ENCODE measurements at places on chromosomes 3 and 15.

DNA sequence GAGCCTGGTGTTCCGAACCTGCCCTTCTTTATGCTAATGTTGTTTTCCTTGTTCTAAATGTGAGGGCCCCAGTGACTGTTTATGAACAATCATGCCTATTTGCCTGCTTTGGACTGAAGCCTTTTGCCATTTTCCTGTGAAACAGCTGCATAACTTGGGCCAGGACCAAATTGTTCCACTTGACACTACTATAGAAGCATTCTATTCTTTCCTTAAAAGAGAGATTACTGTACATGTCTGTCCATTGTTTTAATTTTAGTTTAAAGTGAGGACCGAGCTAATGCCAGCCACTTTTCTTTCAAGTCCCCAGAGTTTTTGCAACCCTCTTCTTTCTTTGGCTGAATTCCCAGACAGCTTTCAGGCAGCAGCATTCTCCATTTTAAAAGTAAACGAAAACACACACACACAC lies 980.3 kb downstream of the CADM2 start:
- DNase-seq = no peak

- no peak for DNase-seq
These were observed 107.8 kb downstream of the LRRN1 start for GRCh38 chr3:3907023-3907422.

DNA sequence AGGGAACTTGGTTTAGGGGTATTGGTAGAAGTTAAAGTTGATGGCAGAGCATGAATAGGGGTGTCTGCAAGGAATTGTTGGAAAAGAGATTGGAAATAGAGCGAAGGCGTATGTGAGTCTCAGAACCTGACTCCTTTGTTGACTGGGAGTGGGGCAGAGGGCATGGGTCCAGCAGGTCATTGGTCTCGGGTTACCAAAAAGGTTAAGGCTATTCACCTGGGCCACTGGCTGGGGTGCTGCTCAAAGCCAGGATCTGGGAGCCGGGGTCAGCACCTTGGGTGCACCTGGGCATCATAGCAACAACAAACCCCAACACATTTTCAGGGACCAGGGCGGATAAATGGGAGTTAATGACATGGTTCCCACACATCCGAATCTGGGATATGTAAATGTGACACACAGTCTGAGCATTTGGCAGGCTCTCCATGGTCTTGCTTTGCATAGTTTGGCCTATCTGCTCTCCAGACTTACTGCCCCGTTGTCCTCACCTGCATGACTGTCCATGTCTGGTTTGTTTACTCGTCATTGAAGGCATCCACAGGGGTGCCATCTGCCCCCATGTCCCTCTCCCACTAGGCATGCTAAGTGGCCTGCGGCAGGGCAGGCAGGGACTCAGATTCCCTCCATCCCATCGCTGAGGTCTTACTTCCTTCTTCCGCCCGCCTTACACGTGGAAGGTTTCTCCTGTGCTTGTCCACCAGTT lies 10.1 kb downstream of the KLF13 start:
- no peak for DNase-seq

DNA sequence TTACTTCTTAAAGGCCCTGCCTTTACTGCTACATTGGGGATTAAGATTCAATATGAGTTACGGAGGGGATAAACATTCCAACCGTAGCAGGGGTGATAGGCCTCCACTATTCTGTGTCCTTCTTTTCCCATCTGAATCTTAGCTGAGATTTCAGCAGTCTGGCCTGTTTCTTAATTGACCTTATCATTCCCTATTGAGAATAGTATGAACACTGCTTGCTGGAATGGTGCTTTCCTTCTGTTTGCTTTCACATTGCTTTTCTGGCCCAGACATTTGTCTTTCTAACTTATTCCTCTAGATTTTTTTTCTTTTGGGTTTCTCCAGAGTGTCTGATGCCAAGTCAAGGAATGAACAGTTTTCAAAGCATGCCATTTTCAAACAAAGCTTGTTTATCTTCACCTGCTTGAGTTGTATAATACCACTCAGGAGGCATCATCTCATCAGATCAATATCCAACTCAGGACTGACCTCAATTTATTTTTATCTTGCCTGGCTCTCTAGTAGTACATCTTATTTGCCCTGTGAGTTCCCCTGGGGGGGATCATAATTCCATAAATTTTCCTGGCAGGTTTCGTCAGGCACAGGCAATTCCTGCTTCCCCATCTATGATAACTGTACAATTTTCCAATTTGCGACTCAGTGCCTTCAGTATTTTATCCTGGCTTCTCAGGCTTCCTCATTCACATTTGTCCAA lies 161.1 kb upstream of the STT3B start:
- no peak for DNase-seq

Data from effector memory CD4-positive, alpha-beta T cell (primary cell).